ENCODE measurements at places on chromosomes 5 and 9.

GRCh38 chr5:169801324-169801777, 164.3 kb downstream of the DOCK2 start:
- DNase-seq: no peak

DNA sequence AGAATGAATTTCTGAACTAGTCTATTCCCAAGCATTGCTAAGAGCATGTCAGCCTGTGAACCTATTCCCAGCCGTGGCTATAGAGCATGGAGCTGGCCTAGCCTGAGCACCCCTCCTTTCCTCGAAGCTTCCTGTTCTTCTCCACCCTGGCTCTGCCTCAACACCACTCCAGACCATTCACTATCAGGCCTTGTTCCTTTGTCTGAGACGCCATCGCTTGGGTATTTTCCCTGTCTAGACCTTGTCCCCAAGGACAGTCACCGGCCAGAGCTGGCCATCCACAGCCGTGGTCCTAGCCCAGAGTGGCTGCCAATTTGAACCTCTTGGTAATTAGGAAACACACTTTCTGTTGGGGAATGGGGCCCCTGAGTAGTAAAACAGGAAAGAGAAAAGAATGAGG, 105.8 kb downstream of the LIFR start:
- no peak for DNase-seq

- DNase-seq: no peak
Measured at GRCh38 chr9:128470560-128470959, 14.8 kb downstream of the ODF2 start.

DNA sequence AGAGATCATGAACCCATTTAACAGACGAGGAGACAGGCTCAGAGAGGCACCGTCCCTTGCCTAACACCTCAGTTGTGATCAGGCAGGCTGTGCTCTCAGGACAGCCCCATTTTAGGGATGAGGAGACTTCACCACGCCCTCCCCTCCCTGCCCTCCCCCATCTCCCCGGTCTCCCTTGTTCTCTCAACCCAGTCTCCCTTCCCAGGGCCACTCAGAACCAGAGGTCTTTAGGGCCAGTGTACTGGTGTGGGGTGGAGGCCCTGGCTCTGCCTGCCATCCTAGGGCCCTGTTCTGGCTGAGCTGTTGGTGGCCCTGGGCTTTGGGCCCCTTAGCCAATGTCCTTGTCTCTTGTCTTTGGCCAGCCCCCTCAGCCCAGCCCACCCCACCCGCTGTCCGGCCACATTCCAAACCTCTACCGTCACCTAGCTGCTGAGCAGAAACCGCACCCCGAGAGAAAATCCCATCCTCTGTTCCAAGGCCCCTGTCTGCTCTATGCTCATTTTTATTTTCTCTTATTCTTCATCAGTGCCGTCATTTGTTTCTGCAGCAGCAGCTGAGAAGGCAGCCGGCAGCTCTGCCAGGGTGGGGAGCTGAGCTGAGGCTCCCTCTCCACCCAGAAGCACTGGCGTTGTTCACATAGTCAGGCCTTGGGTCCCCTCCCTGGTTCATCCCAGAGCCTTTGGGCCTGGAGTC, 33.9 kb downstream of the OLFML2A start:
- no peak for DNase-seq
